ENCODE measurements at places on chromosomes 2 and 18.

GRCh38 chr18:11323359-11323819, 174.0 kb upstream of the PIEZO2 start:
- no peak for DNase-seq

DNA sequence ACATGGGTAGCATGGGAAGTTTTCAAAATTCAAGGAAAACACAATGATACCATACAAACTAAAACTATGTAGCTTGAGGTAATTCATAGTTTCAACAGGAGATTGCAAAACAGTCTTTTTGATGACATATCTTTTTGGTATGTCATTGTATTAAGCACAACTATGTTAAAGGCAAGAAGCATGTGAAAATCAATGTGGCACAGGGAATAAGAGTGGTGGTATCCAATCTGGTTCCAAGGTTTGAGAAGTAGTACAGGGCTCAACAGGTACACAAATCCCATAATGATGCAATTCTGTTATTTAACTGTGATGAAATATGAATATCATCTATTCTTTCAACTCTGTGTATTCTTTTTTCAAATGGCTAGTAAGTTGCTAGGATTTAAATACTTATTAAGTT, 16.4 kb upstream of the DLX2 start:
- no peak for DNase-seq

DNA sequence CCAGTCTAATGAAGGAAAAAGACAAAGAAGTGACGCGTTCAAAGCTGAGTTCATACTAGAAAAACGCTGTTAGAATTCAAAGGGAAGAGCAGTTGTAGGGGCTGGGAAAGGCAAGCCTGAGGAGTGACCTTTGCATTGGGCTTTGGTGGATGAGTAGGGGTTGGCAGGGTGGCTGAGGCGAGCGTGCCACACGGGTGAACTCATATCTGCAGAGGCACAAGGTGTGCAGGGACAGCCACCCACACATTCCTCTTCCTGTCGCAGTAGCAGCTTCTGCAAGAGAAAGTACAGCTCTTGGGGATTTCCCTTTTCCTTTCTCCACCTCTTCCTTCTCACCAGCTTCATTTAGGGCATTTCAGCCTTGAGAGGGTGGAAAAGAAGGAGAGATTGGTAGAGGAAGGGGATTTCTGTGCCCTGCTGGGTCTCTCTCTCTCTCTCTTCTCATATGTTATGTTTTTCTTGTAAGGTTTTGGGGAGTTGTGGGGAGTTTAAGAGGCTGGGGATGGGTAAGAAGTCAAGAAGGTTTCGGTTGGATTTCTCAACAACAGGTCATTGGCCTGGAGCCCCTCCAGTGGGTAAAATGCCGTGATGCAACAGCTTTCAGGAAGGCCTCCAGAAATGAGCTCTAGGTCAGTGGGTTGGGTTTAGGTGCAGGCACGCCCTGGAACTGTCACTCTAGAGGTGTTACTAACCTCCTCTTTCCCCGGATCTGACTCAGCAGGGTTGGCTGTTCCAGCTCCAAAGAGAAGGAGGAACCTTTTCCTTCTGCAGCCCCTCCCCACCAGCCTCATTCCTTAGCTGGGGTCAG, 40.1 kb downstream of the ODC1 start:
- peak; percentile 63 for DNase-seq

DNA sequence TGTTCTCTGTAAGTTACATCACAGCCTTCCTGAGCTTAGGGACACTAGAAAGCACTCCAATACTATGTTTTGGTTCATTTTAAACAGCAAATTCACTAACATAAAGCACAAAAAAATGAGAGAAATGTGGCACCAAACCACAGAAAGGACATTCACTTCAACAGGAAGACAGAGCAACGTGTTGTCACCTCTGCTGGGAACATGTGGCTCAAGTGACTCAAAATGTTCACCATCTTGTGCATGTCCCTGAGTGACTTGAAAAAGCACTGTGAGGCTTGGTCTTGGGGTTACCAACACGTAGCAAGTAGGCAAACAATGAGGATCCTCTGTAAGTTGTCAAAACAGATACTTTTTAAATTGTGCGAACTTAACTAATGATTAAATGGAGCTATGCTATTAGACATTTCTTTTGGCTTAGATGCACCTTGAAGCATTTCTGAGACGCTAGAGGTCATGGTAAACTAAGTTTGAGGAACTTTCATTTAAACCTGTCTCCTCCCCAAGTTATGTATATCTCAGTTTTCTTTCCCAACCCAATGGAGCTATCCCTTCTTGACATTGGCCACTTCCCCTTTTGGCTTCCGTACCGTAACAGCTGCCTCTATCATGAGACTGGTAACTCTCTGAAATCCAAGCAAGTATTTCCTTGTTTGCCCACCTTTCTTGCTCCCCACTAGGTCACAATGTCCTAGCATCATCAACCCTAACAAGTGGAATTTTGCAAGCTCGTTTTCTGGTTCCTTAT, 14.0 kb upstream of the ST6GAL2 start:
- DNase-seq, result no peak

DNA sequence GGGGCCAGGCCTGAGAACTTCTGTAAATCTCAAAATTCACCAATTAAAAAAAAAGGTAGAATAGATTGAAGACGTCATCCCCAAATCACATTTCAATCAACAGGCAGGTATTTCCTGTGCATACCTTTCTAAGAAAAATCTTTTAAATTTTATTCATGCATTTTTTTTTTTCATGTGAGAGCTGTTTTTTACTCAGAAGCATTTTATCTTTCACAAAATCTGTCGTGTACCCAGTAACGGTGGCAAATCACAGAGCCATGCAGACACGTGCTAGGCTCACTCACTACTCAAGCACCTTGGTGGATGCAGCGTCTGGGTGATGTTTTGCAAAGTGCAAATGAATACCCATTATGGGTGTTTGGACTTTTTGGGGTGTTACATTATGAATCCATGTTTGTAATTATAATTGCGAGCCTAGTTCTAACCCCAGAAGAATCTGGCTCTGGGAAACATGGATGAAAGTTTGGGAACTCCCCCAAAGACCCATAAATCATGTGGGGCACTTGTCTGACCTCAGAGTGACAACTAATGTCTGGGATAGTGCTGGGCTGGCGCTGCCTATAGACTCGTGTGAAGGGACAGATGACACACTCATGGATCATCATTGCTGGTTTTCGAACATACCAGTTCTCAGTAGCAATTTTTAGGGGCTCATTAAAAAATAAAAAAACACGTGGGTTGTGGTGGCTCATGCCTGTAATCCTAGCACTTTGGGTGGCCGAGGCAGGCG, 335.2 kb downstream of the LPIN1 start:
- DNase-seq, result no peak

DNA sequence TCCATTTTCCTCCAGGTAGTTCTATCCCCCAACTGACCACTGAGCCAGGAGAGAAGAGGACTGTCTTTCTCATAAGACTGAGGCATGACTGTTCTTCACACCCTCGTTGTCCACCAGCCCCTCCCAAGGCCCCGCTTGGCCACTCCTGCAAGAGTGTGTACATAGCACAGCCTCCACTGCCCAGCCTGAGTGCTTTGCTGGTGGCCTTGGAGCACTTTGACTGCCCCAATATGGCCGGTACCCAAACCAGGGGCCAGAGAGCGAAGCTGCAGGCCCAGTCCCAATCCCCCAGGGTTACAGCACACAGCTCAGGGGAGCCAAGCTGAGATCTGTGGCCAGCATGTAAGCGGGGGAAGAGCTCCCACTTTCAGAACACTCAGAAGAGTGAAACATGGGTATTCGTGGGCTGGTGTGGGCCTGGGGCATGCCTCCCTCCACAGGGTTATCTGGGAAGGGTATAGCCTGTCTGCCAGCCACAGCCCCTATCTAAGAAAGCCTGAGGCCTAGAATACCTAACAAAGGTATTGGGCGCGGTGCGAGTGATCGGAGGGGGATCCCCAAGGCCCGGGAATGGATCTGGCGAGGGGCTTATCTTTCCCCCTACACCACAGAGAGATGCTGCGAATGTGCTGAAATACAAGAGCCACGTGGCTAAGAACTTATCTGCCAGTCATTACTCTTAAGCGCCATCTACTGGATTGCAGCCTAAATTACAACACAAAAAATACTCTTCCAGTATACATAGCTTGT, 163.8 kb downstream of the WDPCP start:
- peak; percentile 4 for DNase-seq

- DNase-seq, result no peak
These were observed 70.8 kb downstream of the LRP2 start for GRCh38 chr2:169291517-169291916.

GRCh38 chr2:42809131-42809818, 16.9 kb upstream of the HAAO start:
- no peak for DNase-seq

DNA sequence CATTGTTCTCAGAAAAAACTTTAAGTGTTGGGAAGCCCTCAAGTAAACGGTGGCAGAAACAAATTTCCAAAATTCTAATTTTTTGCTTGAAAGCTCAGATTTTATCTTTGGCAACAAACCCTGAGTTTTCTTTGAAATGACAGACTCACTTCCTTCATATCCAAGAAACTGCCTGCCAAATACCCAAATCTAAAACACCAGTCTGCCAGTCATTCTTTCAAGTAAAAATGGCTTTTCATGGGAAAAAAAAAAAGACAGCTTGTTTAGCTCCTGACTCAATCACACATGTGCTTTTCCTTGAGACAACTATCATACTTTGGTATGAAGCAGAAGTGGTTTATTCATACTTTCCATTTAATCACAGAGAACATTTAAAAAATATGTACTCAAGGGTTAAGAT, 40.6 kb upstream of the CSRNP3 start:
- no peak for DNase-seq

GRCh38 chr18:37445368-37445767, 120.2 kb downstream of the CELF4 start:
- DNase-seq, result no peak

- no peak for DNase-seq
These were observed 369.3 kb upstream of the KCNH7 start for GRCh38 chr2:163207693-163208370.

DNA sequence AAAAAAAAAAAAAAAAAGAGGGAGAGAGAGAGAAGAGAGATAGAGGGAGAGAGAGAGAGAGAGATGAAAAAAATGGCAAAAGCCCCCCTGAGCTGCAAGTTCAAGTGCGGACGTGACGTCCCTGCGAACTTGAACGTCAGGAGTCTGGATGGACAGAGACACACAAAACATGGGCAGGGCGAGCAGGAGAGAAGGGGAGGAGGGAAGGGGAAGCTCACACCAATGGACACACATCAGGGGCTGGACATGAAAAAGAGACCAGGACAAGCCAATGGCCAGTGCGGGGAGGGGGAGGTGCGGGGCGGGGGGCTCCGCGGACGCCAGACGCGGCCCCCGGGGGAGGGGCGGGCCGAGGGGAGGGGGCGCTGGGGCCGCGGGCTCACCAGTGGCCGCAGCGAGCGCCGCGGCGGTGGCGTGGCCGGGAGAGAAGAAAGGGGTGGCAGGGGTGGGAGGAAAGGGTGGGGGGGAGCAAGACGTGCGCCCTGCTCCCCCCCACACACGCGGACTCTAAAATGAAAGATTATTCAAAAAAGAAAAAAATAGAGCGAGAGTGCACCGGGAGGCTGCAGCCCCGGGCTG, at the start of gene BCL11A:
BCL11A (minus strand) TSS at position 160 of the 579 bp plus-strand sequence. CDS start 384 bp downstream, outside the sequence.
- DNase-seq, result peak; percentile 66

GRCh38 chr2:9308186-9308955, 101.8 kb downstream of the ASAP2 start:
- DNase-seq, result no peak

- DNase-seq, result no peak
These were observed 33.8 kb downstream of the SMC6 start for GRCh38 chr2:17719562-17720371.

GRCh38 chr2:230823264-230823964, 41.3 kb upstream of the ITM2C start:
- no peak for DNase-seq

DNA sequence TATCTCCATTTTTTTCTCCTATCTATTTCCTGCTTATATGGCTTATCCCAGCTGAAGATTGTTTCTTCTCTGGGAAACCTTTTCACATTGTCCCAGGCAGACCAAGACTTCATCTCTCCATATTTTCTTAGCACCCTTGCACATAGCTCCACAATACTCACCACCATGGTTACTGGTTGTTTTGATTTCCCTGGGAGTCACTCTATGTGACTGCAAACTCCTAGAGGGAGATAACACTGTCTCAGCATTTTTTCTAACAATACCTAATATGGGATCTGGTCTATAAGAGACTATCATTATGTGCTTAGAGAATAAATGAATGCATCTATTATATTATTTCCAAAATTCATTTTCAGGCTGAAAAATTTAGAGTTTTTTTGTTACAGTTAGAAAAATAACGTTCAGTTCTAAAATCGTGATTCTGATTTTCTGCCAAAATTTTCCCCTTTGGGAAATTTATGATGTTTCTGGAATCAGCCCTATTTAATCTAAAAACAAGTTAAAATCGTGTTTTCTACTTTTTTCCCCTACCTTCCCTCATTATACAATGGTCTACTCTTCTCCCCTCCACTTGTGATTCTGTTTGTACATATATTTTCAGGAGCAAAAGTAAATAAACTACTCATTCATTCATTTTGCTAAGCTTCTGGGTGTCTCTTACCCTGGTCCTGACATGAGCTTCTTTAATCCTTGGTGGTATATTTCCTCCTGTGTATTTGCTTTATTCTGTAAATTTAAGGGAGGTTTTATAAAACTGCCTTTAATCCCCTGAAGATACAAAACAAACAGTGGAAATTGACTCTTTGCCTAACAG, 95.4 kb downstream of the HNMT start:
- DNase-seq, result no peak

DNA sequence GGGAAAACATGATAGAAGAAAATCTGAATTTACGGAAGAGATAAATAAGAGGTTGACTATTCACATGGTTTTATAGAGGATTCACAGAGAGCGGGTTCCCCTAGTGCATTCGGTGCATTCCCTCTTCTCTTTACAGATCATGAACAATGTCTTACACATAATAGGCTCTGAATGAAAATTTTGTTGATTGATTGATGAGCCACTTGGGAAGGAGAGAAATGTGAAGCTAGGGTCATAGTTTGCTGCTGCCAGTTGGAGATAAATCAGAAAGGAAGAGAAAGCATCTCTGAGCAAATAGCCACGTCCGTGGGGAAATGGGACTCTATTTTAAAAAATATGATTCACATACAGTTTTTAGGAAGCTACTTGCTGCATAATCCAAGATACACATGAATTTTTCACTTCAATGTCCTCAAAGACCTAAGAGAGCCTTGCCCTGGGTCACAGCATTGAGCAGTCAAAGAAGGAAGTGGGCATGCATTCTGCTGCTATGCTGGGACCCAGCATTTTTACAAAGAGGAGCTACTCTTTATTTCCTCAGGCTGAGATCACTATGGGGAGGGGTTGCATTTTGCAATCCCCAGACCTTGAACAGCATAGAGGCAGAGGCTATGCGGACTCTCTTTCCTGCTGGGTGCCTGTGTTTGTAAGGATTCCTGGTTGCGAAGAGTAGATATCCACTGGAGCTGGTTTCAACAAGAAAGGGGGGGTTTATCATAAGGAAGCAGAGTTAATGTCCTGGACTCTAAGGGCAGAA, 395.3 kb downstream of the TSN start:
- DNase-seq, result no peak

- DNase-seq, result no peak
These were observed 31.0 kb downstream of the RNF125 start for GRCh38 chr18:32049393-32050171.

- no peak for DNase-seq
These were observed 532.7 kb upstream of the FSHR start for GRCh38 chr2:49686897-49687442.
